ENCODE measurements at places on chromosomes 3 and 15. TPM values are rescaled to one million over a fixed set of nuclear protein-coding genes. Genes with fewer than 3 reads are reported as not detected.

DNA sequence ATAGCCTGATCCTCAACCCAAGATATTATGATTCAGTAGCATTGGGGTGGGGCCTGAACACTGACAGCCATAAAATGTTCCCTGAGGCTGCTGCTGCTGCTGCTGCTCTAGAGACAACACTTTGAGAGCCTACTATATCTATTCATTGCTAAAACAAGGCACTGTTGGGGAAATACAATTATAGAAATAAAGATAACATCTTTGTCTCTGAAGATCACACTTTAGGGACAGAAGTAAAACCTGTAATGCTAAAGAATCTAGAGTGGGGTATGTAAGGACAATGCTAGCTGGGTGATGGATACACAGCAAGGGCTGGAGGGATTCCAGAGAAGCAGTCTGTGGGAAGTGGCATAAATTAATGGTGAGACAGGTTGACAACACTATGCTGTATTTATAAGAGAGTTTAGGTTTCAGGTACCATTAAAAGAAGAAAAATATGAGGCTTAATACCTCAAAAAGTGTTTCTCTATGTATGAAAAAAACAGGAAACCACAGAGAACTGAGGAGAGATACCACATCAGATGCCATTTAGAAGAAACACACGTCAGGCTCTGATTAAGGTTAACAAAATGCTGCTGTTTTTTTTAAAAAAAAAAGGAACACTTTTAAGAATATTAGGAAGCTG, 115.9 kb downstream of the CBLB start:
- no peak for DNase-seq

DNA sequence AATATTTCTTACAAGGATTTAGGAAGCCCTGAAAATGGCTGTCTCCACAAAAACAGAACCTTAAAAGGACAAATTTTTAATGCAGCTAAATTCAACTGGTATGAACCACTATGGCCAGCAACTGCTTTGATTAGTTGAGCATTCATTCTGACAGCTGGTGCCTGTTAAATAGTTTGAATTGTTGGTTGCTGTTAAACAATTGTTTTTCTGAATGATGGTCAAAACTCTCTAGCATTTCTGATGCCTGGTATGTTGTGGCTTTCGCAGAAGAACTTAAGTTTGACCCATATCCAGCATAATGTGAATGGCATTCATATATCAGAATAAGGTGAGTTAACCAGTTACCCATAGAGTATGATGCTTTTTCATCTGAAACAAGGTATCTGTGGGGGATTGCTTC, 138.4 kb downstream of the MEIS2 start:
- no peak for DNase-seq

DNA sequence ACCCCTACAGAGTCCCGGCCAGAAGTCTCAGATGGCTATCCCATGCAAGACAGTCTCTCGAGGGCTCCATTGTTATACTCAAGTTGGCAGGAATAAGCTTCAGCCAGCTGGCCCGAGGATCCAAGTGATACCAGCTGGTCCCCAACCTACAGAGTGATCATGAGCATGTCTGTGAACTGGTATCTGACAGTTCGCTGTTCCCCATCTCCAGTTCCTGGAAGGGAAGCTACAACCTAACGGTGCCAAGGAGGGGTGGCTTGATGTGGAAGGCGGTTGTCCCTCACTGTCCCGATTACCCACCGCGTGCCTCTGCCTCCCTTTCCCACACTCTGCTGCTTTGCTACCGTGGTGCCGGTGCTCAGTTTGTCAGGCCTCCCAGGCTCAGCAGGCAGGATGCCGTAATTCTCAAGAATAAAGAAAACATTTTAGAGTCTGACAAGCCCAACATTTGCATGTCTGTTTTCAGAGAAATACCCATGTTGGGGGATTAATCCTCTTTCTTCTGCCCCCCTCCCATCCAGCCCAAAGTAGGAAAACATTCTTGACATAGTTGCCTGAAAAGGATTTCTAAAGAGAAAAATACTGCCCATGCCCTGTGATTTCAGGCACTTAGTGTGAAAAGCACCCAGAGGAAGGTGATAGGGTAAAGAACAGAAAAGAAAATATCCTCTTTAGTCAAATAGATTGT, 49.4 kb upstream of the HES1 start:
- DNase-seq = peak; percentile 91

- no peak for DNase-seq
Observed at GRCh38 chr3:65836047-65836446, 202.7 kb downstream of the MAGI1 start.

CHP1 gene
- total RNA-seq = 87.4 TPM

GRCh38 chr3:8255725-8256124, 245.9 kb upstream of the LMCD1 start:
- no peak for DNase-seq

GRCh38 chr3:17201538-17201937, 316.8 kb downstream of the PLCL2 start:
- no peak for DNase-seq

- peak; percentile 70 for DNase-seq
Observed at GRCh38 chr3:119580067-119580760, 922 bp downstream of the ADPRH start.

DNA sequence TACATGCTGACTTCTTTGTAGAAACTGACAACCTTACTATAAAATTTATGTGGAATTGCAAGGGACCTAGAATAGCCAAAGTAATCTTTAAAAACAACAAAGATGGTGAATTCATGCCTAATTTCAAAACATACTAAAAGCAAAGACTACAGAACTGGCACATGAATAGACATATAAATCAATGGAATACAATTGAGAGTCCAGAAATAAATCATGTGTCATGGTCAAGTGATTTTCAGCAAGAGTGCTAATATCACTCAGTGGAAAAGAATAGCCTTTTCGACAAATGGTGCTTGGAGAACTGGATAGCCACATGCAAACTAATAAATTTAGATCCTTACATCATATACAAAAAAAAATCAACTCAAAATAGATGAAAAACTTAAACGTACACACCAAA, 8.7 kb downstream of the IMPG2 start:
- no peak for DNase-seq

CHRD gene
- 5.2 TPM for total RNA-seq

DNA sequence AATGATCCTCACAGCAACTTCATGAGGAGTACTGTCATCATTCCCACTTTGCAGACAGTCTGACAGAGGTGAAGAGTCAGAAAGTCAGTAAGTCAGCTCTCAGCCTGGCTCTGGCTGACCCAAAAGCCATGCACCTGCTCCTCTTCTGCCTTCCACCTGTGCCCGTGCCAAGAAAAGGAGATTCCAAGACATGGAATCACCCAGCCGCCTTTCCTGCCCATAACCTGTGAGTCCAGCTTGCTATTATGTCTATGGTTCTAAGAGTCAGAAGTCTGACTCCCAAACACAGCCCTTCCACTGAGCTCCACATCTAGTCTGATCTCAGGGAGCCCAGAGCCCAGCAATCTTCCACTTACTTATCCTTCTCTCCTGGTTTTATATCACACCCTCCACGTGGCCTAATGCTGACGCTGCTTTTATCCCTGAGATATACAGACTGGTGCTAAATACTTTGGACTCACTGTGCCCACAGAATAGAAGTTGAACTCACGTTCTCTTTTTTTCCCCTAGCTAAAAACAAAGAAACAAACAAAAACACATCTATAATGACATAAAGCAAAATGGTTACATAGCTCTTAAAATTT, 66.0 kb downstream of the PLD1 start:
- no peak for DNase-seq

PDE12 gene
- total RNA-seq = 13.9 TPM

GRCh38 chr3:79247725-79248043, 520.1 kb downstream of the ROBO1 start:
- no peak for DNase-seq

DNA sequence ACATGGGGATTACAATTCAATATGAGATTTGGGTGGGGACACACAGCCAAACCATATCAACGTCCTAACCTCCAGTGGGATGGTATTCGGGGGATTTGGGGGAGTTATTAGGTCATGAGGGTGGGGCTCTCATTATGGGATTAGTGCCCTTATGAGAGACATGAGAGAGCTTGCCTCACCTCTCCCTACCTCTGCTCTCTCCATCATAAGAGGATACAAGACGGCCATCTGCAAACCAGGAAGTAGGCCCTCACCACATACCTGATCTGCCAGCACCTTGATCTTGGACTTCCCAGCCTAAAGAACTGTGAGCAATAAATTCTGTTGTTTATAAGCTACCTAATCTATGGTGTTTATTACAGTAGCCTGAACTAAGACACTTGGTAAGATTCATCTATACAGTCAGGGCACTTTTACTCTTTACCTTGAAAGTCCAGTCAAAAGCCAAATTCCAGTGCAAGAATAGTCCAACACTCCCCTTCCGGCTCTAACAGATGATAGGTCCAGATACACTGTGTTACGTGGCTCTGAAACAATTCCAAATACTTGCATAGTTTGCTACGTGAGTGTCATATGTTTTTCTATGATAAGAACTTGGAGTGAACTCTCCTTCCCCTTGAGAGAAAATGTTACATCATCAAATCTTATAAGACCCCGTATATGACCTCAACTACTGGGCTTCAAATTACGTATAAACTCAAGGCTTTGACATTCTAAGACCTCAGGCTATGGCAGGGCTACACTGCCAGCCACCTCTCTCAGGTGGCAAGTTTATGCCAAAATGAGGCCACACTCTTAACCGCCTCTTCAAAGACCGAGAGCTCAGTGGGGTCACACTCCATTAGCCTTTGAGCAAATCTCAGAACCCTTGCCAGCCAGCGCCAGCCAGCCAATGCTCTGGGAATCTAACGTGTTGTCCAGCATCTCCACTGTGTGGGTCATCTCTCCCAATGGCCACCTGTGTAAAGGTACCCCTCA, 129.9 kb downstream of the XXYLT1 start:
- DNase-seq = no peak

PRTG gene
- 32.6 TPM for total RNA-seq

ISG20 gene
- total RNA-seq = 11.4 TPM

DNA sequence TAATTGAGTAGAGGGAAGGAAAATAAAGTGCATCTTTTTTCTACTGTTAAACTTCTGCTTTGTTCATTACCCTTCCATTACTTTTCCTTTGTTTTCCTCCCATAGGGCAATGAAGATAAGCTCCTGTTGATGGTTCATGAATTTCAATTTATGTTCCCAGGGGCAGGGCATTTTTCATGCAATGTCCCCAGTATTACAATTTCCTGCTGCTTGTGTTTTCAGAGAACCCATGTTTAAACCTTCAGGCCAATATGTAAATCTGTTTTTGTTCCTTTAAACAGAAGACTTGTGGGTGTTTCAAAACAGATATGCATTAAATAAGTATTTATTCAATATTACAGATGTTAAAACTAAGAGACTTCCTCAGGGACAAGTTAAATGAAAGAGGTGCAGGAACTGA, 834.5 kb downstream of the ZPLD1 start:
- no peak for DNase-seq

TM6SF1 gene
- 1.9 TPM for total RNA-seq

KNG1 gene
- not detected for total RNA-seq

AADACL2 gene
- not detected for total RNA-seq

GRCh38 chr3:8485943-8486342, 15.7 kb upstream of the LMCD1 start:
- no peak for DNase-seq

- no peak for DNase-seq
Observed at GRCh38 chr15:29352402-29352801, 82.8 kb upstream of the NSMCE3 start.

DNA sequence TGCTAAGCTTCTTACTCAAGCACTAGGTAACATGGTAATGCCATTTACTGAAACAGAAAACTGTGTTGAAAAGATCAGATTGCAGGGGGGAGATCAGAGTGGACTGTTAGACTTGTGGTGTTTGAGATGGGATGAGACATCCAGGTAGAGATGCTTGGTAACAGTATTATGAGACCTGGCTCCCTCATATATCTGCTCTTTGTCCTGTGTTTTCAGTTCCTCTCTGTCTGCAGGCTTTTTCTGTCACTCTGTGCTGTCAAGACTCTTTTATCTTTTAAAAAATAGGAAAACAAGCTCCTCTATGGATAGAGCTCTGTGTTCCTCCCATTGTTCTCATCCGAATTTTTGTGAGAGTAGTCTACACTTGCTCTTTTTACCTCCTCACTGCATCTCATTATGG, 48.1 kb downstream of the CALML4 start:
- DNase-seq = no peak

INKA1 gene
- total RNA-seq = not detected

C2CD4B gene
- total RNA-seq = 0.72 TPM

- DNase-seq = peak; percentile 98
Observed at GRCh38 chr15:82540055-82540983, at the start of gene RPS17. TSS of gene RPS17 (minus strand) at chr15:82540457. CDS start at chr15:82540428, 29 bp downstream.

DNA sequence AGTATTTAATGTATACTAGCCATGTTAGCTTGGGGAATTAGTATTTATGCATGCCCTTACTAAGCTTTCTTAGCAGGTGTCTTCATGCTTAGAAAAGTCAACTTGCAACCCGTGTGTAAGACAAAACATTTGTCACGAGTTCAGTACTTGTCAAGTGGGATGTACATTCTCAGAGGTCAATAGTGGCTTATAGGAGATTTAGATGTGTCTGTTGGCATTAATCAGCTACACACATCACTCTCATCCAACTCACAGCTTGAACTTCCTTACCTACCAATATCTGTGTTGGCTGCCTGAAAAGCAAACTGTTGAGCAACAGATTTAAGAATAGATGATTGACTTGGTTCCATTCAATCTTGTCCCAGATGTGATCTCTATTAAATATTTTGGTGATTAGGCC, 109.5 kb downstream of the ROBO2 start:
- DNase-seq = no peak

RTP3 gene
- not detected for total RNA-seq

GRCh38 chr3:127419182-127419581, 131.3 kb upstream of the PRR20G start:
- peak; percentile 46 for DNase-seq

ADCY5 gene
- total RNA-seq = 3.9 TPM

ARPP19 gene
- total RNA-seq = 182 TPM

DNA sequence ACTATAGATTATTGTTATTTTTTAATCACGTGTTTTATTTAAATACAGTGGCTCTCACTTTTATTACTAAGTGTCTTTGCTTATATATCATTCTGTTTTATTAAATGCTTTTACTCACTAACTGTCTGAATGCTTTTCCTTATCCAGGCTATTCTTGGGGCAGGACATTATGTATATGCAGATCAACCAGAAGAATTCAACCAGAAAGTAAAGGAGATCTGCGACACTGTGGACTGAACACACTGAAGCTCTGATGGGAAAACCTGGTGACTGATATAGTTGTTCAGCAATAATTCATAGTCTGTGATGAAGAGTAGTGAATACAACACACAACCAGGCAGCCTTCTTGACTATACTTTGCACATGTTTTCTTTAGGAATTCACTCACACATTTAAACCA, 27.6 kb downstream of the ABHD5 start:
- DNase-seq = no peak

- DNase-seq = no peak
Observed at GRCh38 chr3:81749265-81749664, 12.2 kb downstream of the GBE1 start.

GRCh38 chr3:118101891-118102290, 932.8 kb downstream of the IGSF11 start:
- DNase-seq = no peak

DNA sequence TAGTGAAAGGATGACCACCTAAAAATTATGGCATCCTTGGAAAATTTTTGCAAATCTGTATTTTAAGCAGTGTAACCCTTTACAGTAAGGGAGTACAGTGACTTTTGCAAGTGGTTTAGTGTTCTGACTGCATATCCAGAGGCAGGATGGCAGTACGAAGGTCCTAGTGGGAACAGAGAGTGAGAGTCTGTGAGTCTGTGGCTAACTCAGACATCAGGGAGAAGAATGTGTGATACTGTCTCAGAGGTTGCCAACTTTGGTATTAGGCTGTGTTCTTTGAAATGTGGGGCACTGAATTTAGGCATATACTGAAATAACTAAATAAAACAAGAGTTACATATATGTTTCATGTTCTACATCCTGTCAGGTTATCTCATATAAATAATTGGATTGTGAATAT, 25.7 kb downstream of the PRKCI start:
- no peak for DNase-seq
